ENCODE measurements at places on chromosomes 3 and 15. TPM values are rescaled to one million over a fixed set of nuclear protein-coding genes. Genes with fewer than 3 reads are reported as not detected.

GRCh38 chr15:64681424-64682024 lies 93.9 kb downstream of the RBPMS2 start:
- DNase-seq, result peak; percentile 24

GRCh38 chr3:170274641-170275040 lies 52.4 kb downstream of the PRKCI start:
- no peak for DNase-seq

GRCh38 chr15:56792211-56792610 lies 58.9 kb upstream of the ZNF280D start:
- no peak for DNase-seq

DNA sequence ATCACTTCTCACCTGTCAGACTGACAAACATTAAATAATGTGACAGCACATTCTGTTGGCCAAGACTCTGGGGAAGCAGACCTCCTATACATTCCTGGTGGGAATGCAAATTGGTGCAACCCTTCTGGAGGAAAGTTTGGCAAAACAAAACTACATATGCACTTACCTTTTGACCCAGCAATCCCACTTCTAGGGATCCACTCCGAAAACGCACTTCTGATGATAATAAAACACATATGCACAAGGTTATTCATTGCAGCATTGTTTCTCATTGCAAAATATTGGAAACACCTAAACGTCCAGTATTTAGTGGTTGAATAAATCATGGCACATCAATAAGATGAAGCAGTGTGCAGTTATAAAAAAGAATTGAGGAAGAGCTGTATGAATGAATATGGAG lies 145.5 kb upstream of the ABHD17C start:
- no peak for DNase-seq

DNA sequence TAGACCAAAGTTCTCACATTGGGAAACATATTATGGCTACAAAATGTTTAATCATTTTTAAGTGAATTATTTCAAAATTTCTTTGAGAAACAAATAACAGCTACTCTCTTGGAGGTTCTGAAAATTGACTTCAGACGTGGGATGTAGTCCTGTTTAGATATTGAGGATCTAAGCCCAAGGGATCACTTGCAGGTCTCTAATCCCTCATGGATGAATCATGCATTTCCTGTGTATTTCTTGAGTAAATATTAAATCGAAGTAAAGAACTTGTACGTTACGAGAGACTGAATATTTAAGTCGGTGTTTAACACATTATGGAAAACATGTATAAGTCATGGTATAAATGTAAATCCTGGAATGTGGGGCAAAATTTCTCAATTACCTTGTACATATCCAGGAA lies 119.8 kb downstream of the EPHA3 start:
- no peak for DNase-seq

GRCh38 chr3:2870724-2871333 lies 239.3 kb downstream of the IL5RA start:
- no peak for DNase-seq

GRCh38 chr3:71647751-71648150 lies 64.2 kb upstream of the FOXP1 start:
- DNase-seq, result no peak

DNA sequence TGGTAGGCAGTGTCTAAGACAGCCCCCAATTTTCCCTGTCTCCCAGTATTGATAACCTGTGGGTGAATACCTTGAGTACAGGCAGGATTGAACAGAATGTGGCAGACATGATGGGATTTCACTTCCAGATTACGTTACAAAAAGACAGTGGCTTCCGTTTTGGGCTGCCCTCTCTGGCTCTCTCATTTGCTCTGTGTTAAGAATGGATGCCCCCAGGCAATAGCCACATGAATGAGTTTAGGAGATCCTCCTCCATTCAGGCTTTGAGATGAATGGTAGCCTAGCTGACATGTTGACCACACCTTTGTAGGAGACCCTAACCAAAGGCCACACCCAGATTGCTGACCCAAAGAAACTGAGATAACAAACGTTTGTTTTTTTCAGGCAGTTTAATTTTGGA lies 34.3 kb downstream of the UBXN7 start:
- no peak for DNase-seq

The EIF4G1 gene
- 429 TPM for total RNA-seq

The AQP9 gene
- total RNA-seq, result not detected

The HPS3 gene
- 18.2 TPM for total RNA-seq

All from activated CD8-positive, alpha-beta T cell treated with anti-CD3 and anti-CD28 coated beads for 36 hours (primary cell).